Activated naive CD4-positive, alpha-beta T cell treated with anti-CD3 and anti-CD28 coated beads, Interleukin-2, amount 50 U/mL, for 72 hours (primary cell): ENCODE measurements at places on chromosomes 5 and 9. TPM values are rescaled to one million over a fixed set of nuclear protein-coding genes. Genes with fewer than 3 reads are reported as not detected.

Gene CLK4
- 24.4 TPM for total RNA-seq

Gene TMEM215
- total RNA-seq, result not detected

Gene CEP120
- 24.5 TPM for total RNA-seq

Gene PPP3R2
- not detected for total RNA-seq

Gene ARHGEF28
- not detected for total RNA-seq

Gene GRIN3A
- total RNA-seq, result 0.02 TPM

Gene MEIKIN
- not detected for total RNA-seq

Gene HTR1A
- not detected for total RNA-seq

Gene DEPDC1B
- total RNA-seq, result 40.8 TPM

Gene ZFP37
- total RNA-seq, result 1.9 TPM
